Activated CD4-positive, CD25-positive, alpha-beta regulatory T cell (primary cell): ENCODE measurements at places on chromosomes 1 and 21.

GRCh38 chr1:115224636-115225035 lies 113.4 kb downstream of the NGF start:
- DNase-seq = no peak

GRCh38 chr1:156528875-156529425 lies 28.4 kb upstream of the MEF2D start:
- DNase-seq = no peak

DNA sequence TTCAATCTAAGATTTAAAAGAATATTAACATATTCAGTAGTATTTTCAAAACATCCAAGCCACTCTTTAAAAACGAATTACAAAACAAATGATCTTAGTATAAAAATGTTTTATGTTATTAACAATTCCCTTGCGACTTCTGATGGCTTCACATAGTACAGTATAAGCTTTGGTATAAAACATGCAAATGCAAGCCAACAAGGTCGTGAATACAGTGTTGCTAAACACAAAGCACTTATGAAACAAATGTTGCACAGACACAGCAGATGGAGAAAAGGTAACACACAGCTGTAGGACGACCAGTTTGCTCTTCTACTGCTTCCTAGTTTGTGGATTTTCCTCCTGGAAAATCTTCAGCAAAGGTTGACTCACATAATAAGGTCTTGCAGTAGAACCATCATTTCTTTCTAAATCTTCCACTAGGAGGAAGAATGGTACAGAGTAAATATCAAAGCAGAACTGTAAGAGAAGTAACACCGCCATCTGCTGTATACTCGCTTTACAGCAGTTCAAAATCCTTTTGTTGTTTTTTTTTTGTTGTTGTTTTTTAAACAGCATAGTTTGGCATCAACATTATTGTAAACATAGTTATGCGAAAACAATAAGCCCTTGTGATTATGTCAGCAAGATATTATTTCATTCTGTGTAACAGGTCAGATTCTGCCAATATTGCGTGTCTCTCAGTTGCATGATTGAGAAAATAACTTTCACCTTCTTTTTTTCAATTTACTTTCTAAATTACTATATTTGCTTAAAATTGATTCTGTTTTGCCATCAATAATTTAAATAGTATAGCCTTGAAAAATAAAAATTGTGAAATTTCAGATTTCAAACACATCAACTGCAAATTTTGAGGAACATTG lies 69.5 kb downstream of the LHX8 start:
- no peak for DNase-seq

DNA sequence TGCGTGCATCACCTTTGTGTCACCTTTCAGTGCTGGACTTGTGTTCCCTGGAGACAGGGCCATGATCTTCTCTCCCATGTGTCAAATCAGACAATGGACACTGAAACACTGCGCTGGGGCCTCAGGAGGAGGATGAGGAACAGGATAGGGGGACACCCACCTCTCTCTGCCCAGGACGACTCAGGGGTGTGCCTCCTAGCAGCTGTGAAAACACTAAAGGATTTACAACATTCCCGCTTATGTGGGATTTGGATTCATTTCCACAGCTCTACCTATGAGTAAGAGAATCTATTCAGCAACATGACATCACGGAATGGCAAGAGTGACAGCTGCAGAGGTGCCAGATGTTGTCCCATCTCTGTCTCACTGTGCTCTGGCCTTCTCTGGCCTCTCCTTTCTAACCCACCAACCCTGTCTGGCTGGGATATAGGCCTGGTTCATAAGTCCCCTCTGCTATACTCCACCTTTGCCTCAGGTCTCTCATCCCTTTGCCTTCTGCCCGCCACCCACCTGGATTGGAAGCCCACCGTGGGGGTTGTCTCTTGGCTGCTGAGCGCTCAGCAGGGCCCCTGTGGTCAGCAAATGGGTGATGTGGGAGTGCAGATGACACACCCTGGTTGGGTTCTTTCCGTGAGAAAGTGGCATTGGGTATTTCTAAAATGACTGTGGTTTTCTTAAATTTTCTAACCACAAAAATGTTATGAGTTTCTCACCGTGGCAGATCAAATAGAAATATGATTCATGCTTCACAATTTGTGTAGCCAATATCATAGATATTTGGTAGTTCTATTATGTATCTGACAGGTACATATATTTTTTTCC lies 47.1 kb upstream of the TLR5 start:
- peak; percentile 47 for DNase-seq

GRCh38 chr21:36658926-36659325 lies 40.0 kb upstream of the SIM2 start:
- DNase-seq = no peak
